ENCODE measurements at places on chromosomes 2 and 18.
A peak's percentile ranks its signal among the peaks of the same experiment; 100 is the strongest.

DNA sequence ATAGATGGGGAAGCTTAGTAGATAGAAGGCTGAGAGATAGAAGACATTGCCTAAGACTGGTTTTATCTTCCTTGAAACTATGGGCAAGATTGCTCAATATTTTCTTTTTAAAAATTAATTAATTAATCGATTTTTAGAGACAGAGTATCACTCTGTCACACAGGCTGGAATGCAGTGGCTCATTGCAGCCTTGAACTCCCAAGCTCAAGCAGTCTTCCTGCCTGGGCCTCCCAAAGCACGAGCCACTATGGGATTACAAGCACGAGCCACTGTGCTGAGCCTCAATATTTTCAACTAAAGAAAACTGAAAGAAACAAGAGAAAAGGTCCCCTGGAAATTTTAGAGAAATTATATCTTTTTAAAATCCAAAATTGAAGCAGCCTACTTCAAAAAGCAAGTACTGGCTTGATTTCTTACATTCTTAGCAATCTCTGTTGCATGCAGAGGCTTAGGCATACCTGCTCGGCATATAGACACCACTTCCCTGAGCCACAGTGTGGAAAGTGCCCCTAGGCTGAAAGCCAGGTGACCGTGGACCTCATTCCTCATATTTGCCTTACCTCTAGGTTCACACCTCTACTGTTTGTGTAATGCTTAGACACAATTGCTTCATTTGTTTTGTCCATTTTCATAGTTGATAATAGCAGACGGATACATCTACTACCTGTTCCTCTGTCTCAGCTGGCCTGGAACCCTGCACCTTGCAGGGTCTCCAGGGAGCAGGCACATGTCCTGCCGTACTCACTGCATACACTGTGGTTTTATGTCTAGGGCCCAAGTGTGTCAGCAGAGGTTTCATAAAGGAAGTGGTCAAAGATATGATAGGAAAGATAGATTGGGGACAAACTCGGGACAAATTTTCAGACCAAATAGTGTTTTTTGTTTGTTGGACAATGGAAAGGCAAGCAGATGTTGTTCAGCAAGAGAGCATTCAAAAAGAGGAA, 166.5 kb upstream of the ALPP start:
- ATAC-seq, result peak; percentile 89

GRCh38 chr18:26488417-26489009, 59.8 kb downstream of the KCTD1 start:
- no peak for ATAC-seq

- no peak for ATAC-seq
These were observed 1.6 kb upstream of the TMBIM1 start for GRCh38 chr2:218293715-218294429.

DNA sequence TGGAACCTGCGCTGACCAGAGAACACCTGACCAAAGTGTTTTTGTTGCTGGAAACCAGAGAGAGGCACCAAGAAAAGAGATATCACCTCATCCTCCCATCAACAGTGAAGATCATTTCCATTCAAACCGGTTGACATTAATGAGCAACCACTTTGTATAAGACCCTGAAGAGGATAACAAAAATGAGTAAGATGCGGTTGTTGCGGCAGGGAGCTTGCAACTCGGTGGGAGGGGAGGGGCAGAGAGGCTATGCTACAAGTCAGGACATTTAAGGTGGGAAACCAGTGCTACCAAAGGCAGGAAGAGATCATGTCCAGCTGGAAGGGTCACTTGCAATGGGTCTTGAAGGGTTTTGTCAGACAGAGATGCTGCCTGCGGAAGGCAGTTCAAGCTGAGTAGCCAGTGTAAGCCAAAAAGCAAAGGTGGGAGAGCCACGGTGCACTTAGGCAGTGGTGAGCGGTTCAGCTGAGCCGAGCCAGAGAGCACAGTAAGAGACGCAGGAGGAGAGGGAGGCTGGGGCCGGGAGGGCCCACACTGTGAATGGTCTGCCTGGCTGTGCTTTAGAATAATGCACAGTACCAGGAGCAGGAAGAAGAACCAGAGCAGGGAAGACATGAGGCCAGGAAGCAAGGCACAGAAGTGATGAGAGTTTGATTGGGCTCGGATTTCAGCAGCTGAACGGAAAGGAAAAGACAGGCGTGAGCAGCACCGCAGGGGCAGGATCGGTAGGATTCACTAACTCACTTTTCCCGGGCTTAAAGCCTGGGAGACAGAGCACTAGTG, 24.4 kb upstream of the DTNB start:
- no peak for ATAC-seq

DNA sequence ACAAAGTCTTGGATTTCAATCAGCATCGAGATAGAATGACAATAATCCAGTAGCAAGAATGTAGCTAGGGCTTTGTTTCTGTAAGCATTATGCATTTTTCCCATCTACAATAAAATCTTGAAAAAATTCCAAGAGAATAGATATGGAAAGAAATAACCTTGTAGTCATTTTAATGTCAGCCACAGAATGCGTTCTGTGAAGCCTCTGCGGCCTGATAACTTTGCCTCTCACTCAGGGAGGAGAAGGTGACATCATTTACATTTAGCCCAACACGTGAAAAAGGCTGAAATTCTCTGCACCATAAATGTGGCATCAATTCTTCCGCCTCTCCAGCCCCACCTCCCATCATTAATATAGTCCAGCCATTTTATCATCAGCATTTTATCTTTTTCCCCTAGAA, 19.1 kb upstream of the DYNC1I2 start:
- ATAC-seq, result no peak

GRCh38 chr2:238561230-238561629, 134.5 kb downstream of the ASB1 start:
- no peak for ATAC-seq

- no peak for ATAC-seq
These were observed 29.0 kb upstream of the GIGYF2 start for GRCh38 chr2:232667989-232668583.

GRCh38 chr18:61136711-61137251, 196.4 kb upstream of the CDH20 start:
- no peak for ATAC-seq

DNA sequence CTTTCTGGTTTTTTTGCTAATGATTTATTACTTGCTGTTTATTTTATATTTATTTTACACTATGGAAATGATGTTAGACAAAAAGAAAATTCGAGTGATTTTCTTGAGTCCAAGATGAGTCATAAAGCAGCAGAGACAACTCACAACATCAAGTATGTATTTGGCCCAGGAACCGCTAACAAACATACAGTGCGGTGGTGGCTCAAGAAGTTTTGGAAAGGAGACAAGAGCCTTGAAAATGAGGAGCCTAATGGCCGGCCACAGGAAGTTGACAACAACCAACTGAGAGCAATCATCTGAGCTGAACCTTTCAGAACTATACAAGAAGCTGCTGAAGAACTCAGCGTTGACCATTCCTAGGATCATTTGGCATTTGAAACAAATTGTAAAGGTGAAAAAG, 594.1 kb downstream of the SATB2 start:
- no peak for ATAC-seq

DNA sequence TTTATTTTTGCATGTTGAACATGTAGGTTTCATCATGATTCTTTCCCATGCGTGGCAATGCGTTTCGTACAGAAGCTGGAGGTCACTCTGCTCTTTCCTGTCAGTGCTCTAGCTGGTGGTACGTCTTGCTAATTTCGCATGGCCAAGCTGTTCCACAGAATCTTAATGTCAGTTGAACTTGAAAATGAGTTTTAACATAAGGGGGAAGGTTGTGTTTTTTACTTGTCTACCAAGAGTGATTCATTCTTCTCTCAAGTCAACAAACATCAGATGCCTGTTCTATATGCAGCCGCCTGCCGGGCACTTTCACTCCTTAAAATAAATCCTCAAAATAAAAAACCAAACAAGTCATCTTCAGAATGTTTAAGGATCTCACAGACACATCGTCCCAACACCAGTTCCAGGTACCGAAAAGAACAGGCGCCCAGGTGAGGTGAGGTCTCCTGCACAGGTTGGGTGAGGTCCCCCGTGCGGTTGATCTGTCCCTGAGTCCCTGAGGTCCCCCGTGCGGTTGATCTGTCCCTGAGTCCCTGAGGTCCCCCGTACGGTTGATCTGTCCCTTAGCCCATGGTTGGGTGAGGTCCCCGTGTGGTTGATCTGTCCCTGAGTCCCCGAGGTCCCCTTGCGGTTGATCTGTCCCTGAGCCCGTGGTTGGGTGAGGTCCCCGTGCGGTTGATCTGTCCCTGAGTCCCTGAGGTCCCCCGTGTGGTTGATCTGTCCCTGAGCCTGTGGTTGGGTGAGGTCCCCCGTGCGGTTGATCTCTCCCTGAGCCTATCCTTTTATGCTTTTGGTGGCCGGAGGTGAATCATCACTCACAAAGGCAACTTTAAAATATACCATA, 57.0 kb upstream of the KCNG2 start:
- ATAC-seq, result peak; percentile 72

GRCh38 chr2:173962031-173962430, 3.1 kb downstream of the SP3 start:
- ATAC-seq, result no peak

DNA sequence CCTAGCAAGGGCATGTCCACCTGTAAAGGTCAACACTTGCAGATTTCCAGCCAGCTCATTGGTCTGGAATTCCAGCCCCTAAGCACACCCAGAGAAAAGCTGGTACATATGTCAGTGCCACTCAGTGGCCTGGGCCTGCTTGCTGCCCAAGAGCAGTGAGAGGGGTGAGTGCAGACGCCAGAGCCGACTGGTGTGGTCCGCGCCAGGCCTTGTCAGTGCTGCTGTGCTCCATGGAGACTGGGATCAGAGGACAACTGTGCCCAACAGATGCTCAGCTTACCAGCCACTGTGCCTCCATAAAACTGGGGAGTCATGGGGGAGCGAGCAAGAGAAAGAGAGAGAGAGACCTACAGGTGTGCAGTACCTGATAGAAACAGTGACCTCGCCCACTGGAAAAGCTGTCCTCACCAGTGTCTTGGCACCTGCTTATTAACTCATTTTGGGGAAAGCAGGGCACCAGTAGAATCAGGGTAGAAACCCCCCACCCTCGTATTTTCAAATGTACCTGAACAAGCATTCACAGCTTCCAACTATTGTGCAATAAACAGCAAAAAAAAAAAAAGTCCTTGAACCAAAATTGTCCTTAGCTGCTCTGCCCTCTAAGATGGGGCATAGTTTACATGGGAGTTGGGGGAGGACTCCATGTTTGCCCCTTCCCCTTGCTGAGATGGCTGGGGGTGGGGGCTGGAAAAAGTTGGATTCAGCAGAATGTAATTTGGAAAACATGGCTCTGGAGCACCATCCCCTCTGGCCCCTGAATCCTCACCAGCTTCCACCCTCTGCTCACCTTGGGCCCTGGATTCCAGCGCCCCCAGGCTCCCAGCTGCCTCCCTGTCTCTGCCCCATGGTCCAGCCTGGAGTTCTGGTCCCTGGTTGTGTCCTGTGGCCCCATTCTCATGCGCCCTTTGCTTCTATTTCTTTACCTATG, 1.4 kb upstream of the SP140L start:
- ATAC-seq, result no peak

DNA sequence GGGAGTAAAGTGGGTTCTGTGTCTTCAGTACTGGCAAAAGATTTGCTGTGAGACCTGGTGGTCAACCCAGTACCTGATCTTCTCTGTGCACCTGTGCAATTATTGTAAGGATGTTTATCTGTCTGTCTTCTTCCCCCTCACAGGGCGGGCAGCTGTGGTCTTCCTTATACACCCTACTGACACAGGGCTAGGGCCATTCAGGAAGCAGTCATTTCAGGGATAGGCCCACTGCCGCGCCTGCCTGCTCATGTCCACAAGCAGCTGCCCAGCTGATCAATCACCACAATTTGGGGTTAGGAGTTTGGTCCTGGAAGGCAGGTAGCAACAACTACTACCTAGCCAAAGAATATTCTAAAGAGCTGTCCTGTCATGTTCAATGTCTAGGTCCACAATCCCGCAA, 1.2 kb upstream of the CNNM4 start:
- no peak for ATAC-seq

- no peak for ATAC-seq
These were observed 813.0 kb downstream of the MBD2 start for GRCh38 chr18:53411511-53411910.

- no peak for ATAC-seq
These were observed 512.7 kb downstream of the CMPK2 start for GRCh38 chr2:6352906-6353515.

DNA sequence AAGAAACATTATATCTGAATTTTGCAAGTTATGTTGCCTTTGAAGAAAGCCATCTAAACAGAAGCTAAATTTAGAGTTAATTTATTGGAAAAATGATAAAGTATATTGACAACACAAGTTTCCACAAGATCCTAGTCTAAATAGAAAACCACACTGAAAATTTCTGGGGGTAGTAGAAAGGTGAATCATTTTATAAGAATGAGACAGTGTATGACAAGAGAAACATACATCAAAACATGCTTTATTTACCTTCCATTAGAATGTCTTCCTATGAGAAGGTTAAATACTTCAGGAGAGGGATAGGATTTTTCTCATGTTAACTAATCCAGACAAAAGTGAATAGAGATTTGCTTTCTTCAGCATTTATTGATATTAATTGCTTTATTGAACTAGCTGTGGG, 1389.8 kb upstream of the ZEB2 start:
- ATAC-seq, result no peak

GRCh38 chr2:106107509-106108131, 86.5 kb downstream of the UXS1 start:
- ATAC-seq, result peak; percentile 87

GRCh38 chr18:63095768-63096167, 223.8 kb downstream of the BCL2 start:
- no peak for ATAC-seq

GRCh38 chr18:25234322-25234639, 117.7 kb downstream of the ZNF521 start:
- no peak for ATAC-seq

- ATAC-seq, result no peak
These were observed 6.9 kb downstream of the OXER1 start for GRCh38 chr2:42756966-42757513.
